Activated CD4-positive, alpha-beta T cell treated with anti-CD3 and anti-CD28 coated beads, Interleukin-2, amount 50 U/mL, for 4 hours (primary cell): ENCODE measurements at places on chromosomes 16 and 17.

- no peak for DNase-seq
Measured at GRCh38 chr17:57941384-57942370, 13.5 kb downstream of the CUEDC1 start.

DNA sequence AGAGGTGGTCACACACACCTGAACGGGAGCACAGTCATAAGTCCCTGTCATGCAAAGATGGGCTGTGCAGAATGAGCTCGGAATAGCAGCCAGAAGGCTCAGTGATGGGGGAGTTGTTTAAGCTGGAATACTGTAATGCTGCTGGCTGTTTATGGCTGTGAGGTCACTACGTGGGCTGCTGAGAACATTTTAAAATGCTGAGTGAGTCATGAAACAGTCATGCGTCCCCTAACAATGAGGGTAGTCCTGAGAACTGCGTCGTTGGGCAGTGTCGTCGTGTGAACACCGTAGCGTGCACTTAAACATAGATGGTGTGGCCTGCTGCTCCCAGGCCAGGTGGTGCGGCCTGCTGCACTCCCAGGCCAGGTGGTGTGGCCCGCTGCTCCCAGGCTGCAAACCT is 39.7 kb downstream of the TBCD start:
- DNase-seq, result no peak

DNA sequence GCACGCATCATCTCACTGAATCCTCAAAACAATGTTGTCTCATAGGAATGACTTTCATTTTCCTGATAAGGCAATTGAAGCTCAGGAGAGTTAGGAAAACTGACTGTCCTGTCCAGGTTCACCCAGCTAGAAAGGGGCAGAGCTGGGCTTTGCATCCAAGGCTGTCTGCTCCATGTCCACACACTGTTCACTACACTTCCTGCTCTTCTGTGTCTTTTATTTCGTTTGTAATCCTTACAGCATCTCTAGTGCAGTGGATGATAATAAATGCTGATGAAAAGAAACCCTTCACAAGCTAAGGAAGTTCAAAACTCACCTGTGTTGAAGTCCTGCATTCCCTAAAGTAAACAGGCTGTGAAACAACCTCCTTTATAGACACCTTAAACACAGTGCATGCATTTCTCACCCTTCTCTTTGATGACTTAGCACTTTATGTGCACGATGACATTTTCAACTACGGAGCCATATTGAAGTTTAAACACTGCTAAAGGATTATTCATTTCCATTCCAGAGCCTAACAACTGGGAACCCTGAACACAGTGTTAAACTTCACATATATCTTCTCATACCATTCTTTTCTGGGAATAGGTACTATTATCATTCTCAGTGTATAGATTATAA is 31.0 kb upstream of the GPR139 start:
- no peak for DNase-seq

GRCh38 chr16:79642652-79643051 is 42.1 kb upstream of the MAF start:
- no peak for DNase-seq

- DNase-seq, result no peak
Measured at GRCh38 chr17:34709158-34709754, 129.9 kb downstream of the TMEM132E start.

DNA sequence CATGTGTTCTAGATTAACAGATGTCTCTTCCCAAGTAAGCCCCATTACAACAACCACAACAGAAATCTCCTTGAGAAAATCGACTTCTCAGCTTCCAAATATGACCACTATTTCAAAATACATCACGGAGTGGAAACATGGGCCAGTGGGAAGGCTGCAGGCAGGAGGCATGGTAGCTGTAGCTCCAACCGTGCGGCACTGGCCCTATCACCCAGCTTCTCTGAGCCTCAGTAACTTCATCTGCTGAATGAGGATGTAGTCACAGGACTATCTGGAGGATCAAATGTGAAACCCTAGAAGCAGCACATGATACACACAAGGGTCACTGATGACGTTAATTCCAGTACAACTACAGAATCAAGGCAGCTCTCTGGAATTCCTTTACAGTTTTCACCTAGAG is 112.2 kb downstream of the VPS53 start:
- DNase-seq, result no peak

DNA sequence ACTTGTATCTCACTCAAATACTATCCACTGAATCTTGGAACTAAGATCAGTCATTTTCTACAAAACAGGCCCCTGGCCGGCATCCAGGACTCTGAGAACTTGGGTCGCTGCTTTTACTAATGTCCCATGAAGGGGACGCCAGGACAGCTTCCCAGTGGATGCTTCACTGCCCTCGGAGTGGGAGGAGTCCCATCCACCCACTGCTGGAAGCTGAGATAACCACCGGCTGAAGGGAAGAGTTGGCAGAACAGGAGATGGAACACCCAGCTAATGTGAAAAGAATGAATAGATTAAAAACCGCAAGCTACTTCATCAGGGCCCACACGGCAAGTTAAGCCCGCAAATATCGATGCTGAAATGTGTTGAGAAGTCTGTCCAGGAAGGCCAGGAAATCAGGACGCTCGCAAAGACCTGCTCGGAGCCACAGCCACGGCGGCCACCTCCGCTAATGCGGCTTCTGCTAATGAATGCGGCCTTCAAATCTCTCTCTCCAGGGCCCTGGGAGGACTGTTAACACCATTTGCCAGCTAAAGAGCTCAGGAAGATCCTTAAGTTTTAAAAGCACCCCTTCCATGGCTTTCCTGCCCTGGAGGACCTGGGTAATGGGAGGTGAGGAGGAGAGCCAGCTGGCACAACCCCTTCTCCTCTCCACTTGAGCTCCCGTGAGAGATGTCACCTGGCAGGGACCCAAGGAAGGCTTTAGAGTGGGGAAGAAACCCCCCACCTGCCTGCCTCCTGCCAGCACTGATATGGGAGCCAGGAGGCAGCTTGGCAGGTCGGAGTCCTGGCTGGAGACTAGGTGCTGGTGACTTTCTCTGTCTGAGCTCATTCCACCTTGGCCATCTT is 226.6 kb upstream of the RPL38 start:
- DNase-seq, result no peak

GRCh38 chr16:88505405-88506082 is 52.5 kb downstream of the ZFPM1 start:
- peak; percentile 66 for DNase-seq

DNA sequence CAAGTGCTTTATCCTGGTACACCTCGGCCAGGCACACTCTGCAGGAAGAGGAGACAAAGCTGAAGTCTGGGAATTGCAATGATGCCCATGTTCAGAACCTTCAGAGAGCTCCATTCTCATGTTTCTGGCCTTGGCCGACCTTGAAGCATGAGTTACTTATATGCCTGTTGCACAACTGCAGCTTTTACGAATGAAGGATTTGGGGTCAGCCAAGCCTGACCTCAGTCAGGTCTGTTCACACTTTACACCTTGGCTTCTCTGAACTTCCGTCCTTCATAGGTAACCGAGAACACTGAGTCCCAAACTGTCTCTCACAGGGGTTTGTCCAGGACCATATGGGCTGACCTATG is 66.7 kb downstream of the GTF3C1 start:
- DNase-seq, result no peak

DNA sequence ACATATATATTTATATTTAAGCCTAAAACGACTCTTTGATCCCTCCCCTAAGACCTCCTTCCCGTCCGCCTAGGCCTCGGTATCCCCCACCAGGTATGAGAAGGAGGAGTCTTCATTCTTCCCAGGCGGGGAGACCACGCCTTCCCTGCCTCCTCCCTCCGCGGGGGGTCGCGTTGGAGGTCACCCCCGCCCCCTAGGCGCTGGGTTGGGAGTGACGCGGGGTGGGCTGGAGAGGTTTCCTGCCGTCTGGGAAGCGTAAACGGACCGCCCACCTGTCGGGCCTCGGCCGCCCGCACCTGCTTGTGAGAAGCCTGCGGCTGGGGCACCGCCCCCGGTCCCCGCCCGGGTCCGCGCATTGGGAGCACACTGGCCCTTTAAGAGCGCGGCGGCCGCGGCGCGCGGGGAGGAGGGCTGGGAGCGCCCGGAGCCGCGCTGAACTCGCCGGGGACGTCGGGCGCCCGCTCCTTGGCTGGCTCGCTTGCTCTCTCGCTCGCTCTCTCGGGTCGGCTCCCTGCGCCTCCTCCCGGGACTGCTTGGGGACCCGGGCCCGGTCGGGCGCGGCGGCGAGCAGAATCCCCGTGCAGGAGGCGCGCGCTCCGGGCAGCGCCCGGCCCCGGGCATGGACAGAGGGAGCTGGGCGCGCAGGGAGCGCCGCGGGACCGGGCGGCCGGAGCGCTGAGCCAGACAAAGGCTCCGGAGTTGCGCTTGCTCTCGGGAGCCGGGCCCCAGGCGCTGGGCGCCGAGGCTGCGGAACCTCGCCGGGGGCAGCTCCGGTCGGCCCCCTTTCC is at the start of gene MMP15:
Gene MMP15 (plus strand): TSS at position 404 of the 788 bp plus-strand sequence. CDS start 597 bp downstream, outside the sequence.
- peak; percentile 62 for DNase-seq

GRCh38 chr17:42315402-42316156 is 27.3 kb downstream of the STAT5A start:
- DNase-seq, result no peak

DNA sequence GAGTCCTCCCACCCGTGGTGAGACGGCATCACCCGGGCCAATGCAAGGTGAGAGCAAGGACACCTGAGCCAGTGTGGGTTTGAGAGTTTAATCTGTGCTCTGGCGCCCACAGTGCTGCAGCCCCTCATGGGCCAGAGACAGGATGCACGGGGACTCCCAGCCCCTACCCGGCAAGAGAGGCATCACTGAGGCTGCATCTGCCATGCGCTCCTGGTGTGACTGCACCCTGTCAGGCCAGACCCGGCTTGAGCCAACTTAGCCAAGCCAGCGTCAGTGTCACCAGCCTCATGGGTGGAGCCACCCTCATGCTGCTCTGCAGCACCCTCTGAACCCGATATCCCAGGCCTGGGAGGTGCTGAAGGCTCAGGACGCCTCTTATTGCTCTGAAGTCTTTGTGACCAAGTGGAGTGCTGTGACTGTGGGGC is 1.3 kb upstream of the BRICD5 start:
- no peak for DNase-seq

DNA sequence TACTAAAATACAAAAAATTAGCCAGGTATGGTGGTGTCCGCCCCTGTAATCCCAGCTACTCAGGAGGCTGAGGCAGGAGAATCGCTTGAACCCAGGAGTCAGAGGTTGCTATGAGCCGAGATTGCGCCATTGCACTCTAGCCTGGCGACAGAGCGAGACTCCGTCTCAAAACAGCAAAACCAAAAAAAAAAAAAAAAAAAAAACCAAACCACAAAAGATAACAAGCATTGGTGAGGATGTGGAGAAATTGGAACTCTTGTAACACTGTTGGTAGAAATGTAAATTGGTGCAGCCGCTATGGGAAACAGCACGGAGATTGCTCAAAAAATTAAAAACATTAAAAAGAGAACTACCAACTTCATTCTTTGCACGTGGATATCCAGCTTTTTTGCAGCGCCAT is 119.4 kb downstream of the OR1D5 start:
- no peak for DNase-seq

DNA sequence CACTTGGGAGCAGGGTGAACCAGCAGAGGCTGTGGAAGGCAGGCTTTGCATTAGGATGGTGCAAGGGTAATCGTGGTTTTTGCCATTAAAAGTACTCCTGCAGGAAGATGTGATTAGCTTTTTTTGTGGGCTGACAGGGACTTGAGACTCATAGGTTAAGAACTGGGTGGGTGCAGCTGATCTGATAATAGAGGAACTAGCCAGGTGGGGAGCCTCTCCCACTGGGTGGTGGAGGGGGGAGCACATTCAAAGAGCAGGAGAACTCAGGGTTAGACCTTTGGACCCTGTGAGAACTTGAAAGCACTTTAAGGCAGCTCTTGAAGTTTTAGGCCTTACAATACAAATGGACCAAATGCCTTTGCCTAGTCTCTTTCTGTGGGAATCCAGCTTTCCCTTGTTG is 32.4 kb downstream of the CCL4 start:
- no peak for DNase-seq

- no peak for DNase-seq
Measured at GRCh38 chr17:72033334-72033733, 87.5 kb upstream of the SOX9 start.

DNA sequence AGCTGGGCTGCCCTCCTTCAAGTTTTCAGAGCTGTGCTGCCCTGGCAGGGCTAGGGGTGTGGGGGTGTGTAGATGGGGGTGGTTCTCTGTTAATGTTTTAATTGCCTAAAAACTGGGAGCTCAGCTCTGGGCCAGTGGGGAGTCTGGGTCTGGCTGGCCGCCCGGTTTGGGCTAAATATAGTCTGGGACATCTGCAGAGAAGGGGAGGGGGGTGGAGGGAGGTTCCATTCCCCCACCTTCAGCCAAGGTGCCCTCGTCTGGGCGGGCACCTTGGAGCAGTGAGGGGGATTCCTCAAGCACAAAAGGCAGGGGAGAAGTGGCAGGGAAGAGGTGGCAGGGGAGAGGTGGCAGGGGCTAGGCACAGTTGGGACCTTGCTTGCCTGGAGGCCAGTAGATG is 13.0 kb downstream of the RARA start:
- no peak for DNase-seq

GRCh38 chr17:49815761-49816281 is 27.3 kb downstream of the KAT7 start:
- no peak for DNase-seq

DNA sequence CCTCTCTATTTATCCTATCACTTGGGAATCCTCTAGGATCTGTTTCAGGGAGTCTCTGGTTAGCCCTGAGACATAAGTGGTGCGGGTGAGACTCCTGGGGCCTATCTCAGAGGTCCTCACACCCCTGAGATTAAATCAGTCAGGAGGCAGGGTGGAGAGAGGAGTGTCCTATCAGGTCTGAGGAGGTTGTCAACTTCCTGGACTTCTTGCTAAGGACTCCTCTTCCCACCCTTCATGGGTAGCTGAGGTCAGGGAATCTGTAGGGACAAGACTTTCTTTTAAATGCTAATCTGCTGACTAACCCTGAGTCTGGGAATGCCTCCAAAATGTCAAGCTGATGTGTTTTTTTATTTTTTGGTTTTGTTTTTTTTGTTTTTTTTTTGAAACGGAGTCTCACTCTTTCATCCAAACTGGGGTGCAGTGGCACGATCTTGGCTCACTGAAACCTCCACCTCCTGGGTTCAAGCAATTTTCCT is 6.6 kb upstream of the ARMC5 start:
- DNase-seq, result no peak

DNA sequence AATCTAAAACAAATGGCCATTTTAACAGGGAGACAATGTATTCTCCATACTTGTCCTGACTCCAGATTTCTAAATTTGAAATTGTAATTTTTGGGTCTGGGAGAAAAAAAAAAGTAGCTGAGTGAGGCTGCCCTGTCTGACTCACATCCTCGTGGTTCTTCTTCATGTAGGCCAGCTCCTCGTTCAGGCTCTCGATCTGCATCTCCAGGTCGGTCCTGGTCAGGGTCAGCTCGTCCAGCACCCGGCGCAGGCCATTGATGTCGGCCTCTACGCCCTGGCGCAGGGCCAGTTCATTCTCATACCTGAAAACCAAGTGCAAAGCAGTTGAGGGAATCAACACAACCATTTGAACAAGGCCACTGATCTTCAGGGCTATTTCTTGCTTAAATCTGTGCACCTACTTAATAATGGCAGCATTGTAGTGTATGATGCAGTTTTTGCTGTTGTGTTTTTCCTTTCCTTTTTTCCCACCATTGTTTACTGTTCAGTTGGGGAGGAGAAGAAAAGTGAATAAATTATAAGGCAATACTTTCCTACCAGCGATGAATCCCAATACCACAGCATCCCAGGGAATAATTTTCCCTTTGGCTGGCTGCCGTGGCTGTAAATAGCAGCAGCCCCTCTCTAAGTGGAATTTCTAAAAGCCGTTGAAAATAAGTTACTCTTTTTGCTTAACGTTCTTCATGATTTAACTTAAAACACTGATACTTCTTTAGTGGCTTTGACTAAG is 2.2 kb downstream of the KRT12 start:
- DNase-seq, result no peak
